Aorta (tissue), 5 donors: ENCODE measurements at places on chromosomes 6 and 20. TPM values are rescaled to one million over a fixed set of nuclear protein-coding genes. Genes with fewer than 3 reads are reported as not detected.

Gene TP53TG5
- 0.91 TPM for total RNA-seq

- no peak for DNase-seq
Observed at GRCh38 chr6:40352527-40353170, 234.5 kb downstream of the LRFN2 start.

DNA sequence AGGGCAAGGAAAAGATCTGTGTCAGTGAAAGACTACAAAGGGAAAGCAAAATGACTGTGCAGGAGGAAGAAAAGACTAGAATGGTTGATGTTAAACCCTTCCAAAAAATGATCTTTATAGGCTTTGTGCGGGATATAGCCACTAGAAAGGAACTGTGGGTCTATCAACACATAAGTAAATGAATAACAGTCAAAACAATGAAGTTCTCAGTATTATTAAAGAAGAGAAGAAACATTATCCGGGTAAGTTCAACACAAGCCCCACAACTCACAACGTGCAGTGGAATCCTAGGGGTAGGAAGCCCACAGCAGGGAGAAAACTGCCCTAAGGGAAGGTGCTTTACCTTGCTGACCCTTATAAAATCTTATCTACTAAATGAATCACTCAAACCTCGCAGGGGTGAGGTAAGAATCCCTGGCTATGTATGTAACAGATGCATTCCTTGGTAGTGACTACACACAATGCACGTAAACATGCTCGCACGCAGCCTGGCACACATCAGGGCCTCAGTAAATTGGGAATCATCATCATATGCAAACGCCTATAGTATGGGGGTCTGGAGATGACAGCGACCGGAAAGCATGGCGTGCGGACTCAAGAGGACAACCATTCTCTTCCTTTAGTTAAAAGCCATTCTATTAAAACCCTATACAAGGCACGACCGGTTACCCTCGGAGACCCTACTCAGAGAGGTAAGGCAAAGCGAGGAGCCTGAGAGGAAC lies 11.3 kb downstream of the TFAP2A start:
- DNase-seq: no peak

Gene PMEPA1
- total RNA-seq: 167 TPM
